ENCODE measurements at places on chromosomes 13 and 19.

DNA sequence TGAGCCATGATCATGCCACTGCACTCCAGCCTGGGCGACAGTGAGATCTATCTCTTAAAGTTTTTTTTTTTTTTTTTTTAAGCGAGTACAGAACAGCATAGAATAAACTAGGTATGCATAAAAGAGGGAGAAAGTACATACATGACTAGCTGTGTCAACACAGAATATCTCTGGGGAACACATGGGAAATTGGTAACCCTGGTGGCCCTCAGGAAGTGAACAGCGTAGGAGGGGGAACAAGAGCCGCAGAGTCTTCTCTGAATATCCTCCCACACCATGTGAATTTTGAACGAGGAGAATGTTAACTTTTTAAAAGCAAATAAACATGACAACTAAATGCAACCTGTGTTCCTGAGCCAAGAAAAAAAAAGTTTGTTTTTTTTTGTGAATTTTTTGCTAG is 15.2 kb downstream of the PHLDB3 start:
- DNase-seq: no peak

- DNase-seq: no peak
Observed at GRCh38 chr19:932648-933552, 7.1 kb downstream of the ARID3A start.

- DNase-seq: no peak
Observed at GRCh38 chr19:53819861-53820260, 4.3 kb downstream of the NLRP12 start.

DNA sequence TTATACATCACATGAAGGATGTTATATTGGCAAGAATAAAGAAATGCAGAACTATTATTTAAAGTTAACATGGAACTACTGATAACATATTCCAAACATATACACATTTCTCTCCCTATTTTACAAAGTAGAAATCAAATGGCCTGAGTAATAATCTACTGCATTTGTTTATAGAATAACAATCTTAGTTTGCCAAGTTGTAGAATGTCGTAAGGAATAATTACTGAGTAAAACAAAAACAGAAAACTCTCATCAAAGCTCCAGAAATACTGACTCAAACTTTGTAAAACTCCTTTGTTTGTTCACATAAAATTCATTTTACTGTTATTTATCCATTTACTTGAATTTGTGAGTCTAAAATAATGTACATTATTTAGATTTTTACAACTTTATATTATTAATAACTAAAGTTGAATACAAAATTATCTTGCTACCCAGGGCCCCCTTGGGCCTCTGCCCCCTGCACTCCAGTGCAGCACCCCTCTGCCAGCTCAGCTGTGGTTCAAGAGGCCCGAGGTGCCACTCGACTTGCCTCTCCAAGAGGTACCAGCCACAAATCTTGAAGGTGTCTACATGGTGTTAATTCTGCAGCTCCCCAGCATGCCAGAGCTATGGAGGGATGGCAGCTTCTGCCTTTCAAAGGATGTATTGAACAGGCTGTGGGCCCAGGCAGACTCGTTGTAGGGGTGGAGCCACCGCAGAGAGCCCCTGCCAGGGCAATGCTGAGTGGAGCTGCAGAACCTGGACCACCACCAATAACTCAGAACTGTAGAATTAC is 2819.7 kb downstream of the PCDH9 start:
- no peak for DNase-seq

- DNase-seq: no peak
Observed at GRCh38 chr19:4596033-4596904, 36.8 kb upstream of the SEMA6B start.

GRCh38 chr13:68535329-68535728 is 1305.2 kb upstream of the PCDH9 start:
- DNase-seq: no peak

- no peak for DNase-seq
Observed at GRCh38 chr13:31094331-31095015, 67.2 kb downstream of the HSPH1 start.

DNA sequence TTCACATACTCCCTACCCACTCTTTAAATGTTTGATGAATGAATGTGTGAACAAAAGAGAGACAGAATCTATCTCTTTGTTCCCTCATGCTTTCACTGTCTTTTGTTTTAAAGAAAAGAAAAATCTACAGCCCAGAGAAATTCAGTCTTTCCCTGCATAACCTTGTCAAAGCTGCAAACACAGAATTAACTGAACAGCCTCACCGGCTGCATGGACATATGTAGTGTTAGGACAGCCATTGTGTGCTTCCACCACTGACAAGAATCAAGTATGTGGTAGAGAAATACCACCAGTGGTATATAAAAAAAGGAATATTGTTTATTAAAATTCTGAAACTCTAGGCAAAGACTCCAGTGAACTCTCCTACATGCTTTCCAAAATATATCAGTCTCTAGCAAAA is 348.4 kb upstream of the NBEA start:
- no peak for DNase-seq

DNA sequence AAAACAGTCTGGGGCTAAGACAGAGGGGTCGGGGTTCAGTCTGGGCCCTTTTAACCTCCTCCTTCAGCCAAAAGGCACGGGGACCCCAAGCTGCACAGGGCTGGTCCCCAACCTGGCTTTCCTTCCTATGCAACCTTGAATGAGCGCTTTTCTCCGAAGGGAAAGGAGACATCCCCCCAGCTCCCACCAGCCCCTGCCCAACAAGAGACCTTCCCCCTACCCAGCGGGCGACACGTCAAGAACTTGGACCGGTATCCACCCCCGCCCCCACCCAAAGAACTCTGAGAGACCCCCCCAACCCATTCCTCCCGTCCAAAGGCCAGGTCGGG is 35.0 kb upstream of the NANOS3 start:
- DNase-seq: no peak

DNA sequence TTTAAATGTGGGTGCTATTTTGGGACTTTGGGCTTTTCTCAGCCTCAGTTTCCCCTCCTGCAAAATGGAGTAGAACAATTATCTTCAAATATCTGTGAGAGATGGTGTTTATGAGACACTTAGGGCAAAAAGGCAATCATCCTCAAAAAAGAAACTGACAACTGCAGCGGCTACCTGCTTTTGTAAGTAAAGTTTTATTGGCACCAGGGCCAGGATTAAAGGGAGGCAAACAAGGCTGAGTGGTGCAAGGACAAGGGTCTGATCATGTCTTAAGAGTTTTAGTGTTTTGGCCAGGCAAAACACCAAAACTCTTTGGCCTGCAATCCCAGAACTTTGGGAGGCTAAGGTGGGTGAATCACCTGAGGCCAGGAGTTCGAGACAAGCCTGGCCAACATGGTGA is 1.3 kb upstream of the MAST3 start:
- DNase-seq: no peak

GRCh38 chr13:98405107-98405571 is 171.8 kb downstream of the STK24 start:
- no peak for DNase-seq

DNA sequence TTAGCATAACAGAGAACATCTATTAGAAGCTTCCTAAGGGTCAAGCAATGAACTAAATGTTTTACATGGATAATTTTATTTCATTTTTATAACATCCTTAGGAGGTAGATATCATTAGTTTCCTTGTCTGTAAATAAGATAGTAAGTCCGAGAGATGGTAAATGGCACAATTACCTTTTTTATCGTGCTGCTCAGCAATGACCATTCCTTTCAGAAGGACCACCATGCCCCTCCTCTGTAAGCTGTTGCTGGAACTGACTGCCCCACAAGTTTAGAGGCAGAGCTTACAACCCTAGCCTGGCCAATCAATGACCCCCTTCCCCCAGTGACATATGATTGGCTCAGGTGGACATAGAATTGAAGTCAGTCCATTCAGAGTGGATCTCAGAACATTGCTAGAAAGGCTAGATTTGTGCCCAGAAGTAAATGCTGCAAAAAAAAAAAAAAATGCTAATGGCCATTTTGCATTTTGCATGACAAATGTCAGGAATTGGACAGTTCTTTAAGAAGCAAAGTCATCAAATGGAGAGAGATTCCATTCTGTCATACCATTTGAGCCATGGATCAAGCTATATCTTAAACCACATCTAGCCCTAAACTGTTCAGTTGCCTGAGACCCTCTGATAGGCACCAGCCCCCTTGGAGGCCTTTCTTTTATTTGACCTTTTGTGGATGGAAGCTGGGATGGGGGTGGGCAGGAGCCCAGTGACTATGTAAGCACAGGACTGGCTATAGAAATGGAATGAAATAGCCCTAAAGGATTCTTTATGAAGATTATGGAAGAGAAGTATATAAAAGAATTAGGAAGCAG is 668.3 kb downstream of the UQCRFS1 start:
- DNase-seq: no peak

GRCh38 chr13:79532576-79532975 is 51.6 kb downstream of the NDFIP2 start:
- DNase-seq: no peak

GRCh38 chr19:42303876-42304275 is 1.5 kb upstream of the PAFAH1B3 start:
- DNase-seq: no peak

Data from activated CD8-positive, alpha-beta memory T cell treated with anti-CD3 and anti-CD28 coated beads for 1 hour (primary cell).